ENCODE measurements at places on chromosomes 3 and 15. TPM values are rescaled to one million over a fixed set of nuclear protein-coding genes. Genes with fewer than 3 reads are reported as not detected.

The GOLGA8R gene
- polyA plus RNA-seq, result 0.08 TPM

The PATL2 gene
- polyA plus RNA-seq, result 9.3 TPM

The UNC13C gene
- polyA plus RNA-seq, result not detected

The EIF4E3 gene
- 2.5 TPM for polyA plus RNA-seq

The SUCNR1 gene
- not detected for polyA plus RNA-seq

The PLAAT1 gene
- 0.73 TPM for polyA plus RNA-seq

The CFAP20DC gene
- polyA plus RNA-seq, result not detected

The CCRL2 gene
- 1.8 TPM for polyA plus RNA-seq

DNA sequence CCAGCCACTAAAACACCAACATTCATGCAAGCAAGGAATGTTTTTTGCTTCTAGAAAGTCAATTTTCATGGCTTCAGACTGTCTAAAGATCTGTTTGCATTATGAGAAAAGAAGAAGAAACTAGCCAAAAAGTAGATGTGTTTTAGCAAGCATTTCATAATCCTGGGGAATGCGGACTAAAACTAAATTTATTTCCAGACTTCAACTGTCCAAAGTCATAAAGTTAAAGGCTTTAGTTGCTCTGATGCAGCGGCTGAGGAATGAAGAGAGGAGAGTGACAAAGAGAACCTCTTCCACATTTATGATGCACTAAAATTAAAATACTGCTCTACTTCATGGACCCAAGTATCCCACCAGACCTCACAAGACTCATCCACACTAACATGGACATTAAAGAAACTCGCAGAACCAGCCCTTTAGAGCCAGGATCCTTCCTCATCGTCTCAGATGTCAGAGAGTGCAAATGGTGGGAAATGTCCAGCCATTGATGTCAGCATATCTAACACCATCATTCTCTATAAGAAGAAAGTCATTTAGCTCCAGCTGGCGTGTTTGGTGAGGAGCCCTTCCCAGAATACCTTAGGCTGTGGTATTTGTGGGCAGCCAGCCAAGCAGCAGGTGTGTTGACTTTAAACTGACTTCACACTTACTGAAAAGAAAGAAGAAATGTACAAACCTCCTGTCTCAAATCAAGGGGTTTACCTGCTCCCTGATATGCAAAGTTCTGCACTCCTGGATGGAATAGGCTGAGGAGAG is 17.4 kb downstream of the FYCO1 start:
- no peak for DNase-seq

- DNase-seq, result no peak
Observed at GRCh38 chr3:16632395-16632794, 27.2 kb upstream of the DAZL start.

- DNase-seq, result no peak
Observed at GRCh38 chr3:8371960-8372463, 129.6 kb upstream of the LMCD1 start.

- DNase-seq, result no peak
Observed at GRCh38 chr3:73908218-73908617, 283.5 kb upstream of the PDZRN3 start.

DNA sequence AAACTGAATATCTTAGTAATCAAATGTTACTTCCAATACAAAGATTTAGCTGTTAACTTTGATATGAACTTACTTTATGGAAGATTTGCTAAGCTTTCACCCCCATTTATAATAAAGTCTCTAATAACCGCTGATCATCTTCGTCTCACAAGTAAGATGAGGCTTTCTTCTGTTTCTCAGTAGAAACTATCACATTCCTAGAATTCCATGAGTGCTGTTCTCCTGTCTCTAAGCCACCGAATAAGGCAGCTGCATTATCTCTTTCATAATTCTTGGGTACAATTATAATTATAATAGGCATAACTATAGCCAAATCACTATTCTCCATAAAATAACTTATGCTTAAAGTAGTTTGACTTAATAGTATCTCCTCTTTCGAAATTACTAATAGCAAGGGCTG is 18.3 kb upstream of the SETMAR start:
- DNase-seq, result no peak

DNA sequence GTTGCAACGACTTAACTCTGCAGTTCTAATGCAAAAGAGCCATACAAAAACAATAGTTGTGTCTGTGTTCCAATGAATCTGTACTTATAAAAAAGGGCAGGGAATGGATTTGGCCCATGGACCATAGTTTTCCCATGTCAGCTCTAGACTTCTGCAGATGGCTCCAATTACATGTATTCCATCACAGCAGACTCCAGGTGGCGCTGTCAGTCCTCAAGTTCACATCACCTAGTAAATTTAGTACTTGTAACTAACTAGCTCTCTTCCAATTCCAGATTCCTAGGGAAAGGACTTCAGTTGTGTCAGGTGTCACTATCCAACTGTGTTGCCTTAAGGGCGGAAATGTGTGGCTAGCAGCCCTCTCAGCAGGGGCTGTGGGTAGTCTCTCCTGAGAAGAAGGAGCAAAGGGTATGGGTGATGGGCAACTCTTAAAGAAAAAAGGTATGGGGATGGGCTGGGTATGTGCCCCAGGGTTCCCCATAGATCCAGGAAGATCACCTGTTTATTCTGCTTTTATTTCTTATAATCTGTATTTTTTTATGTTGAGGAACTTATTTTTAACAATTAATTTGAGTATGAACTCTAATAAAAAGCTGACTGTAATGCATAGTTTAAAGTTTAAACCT is 36.2 kb downstream of the BBS4 start:
- DNase-seq, result peak; percentile 30

GRCh38 chr3:108744762-108745161 is 12.4 kb downstream of the RETNLB start:
- DNase-seq, result no peak

- DNase-seq, result no peak
Observed at GRCh38 chr15:100863796-100864267, 15.8 kb upstream of the ALDH1A3 start.

- DNase-seq, result no peak
Observed at GRCh38 chr3:118543832-118544231, 490.8 kb downstream of the IGSF11 start.

DNA sequence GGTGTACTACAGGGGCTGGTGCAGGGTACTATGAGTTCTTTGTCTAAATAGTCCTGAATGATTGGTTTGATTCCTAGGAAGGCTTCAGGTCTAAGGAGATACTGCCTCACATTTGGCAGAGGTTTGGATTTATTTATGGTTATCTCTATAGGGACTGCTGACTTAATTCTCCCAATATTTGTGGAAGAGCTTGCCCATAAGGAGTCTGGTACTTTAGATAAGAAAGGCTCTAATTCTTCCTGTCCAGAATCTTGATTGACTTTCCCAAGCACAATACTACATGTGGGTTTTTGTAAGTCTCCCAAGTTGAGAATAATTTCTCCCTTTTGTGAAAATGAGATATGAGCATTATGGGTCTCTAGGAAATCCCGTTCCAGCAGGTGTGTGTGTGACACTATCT is 36.7 kb upstream of the AP4E1 start:
- DNase-seq, result no peak

DNA sequence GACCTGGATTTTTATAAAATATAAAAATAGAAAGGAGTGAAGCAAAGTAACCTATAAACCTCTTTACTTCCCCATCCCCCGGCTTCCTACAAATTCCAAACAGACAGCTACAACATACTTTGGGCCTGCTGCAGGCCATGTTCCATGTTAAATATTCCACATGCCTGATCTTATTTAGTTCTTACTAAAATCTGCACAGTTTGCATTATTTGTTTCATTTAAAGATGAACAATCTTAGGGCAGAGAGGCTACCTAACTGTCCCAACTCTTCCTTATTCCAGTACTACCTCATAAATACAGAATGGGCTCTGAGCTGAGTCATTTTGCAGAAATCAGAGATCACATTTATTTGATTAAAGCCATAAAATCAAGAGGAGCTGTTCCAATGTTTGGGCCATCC is 665.0 kb downstream of the PDCD6IP start:
- no peak for DNase-seq

DNA sequence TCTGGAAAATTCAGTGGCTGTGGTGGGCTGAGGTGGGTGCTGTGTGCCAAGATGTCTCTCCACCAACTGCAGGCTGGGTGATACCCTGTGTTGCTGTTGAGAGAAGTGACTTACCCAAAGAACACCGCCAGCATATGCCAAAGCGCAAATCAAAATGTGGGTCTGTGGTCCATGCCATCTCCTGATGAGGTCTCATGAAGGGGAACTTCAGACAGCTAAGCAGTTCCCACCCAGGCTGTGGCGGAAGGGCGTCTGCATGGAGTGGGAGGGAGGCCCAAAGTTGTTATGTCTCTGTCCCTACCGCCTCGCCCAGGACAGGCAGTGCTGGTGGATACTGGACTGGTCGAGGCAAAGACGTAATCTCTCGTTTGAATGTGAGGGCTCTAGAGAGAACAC is 70.9 kb upstream of the PLXNA1 start:
- DNase-seq, result no peak

DNA sequence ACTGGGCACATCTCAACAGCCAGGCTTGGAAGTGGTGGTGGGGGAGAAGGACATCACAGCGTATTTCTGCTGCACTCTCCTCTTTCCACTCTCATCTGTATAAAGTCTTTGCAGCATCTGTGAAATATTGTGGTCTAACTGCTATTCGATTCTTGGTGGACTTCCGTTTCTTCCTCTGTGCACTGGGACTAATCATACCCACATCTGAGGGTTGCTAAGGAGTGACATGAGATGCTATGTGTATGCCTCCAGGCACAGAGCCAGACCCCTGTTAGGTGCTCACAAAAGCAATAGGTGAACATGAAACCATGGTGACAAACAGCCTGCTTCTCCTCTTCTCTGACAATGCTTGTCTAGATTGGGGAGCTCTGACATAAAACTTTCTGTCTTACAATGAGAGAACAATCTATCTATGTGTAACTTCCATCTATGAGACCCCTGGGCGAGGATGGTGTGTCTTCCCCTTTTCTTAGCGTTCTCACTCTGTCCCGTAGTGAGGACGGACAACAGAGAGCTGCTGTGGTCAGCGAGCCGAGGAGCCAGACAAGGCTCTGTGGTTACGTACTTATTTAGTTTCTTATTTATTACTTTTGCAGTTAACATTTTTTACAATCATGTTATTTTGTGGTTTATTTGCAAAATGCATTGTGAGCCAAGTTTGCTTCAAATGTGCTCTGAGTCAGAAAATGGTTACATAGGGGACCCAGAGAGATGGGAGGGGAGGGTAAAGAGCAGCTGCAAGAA is 196.7 kb upstream of the TPRG1 start:
- DNase-seq, result no peak

DNA sequence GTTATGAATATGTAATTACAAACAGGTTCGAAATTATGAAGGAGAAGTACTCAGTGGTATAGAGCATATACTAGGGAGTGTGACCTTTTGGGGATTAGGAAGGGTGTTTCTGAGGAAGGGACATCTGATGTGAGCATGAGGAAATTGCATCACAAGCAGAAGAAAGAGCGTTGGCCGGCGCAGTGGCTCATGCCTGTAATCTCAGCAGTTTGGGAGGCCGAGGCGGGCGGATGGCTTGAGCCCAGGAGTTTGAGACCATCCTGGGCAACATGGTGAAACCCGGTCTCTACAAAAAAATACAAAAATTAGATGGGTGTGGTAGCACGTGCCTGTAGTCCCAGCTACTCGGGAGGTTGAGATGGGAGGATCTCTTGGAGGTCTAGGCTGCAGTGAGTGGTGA is 6.9 kb downstream of the CMTM7 start:
- no peak for DNase-seq

DNA sequence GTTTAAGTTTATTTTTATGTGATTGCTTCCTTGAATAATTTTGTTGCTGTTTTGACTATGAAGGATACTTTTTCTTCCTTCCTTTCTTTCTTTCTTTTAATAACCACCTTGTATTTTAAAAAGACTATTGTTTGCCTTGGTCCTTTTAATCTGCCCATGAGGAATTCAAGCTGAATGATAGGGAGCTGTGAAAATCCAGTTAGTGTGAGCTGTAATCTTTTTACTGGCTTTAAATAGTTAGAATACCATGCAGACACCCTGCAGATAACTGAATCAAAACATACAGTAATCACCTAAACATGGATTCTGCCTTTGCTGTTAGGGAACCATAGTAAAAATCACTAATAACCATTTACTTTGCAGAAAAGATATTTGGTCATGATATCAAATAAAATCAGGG is 110.7 kb downstream of the RSRC1 start:
- DNase-seq, result no peak

GRCh38 chr3:27554706-27555105 is 70.5 kb upstream of the SLC4A7 start:
- DNase-seq, result no peak

GRCh38 chr3:45209526-45209925 is 16.6 kb downstream of the TMEM158 start:
- no peak for DNase-seq

All from naive B cell (primary cell).